SW 1271 (cell line): ENCODE measurements at places on chromosomes 2 and 18.

DNA sequence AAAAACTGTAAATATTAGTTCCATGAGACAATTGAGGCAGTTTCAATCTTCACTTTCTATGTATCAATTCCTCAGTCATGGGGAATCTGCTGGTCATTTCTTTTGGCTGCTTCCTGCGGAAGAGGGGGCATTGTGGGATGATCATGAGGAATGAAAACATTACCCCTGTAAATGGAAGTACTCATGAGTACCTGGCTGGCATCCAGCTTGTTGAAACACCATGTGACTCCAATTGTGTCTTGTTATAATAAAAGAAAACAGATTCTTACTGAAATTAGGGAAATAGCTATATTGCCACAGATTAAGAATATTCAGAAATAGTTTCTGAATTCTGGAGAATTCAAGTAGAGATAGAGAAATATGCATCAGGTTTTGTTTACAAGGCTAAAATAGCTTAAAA, 41.6 kb upstream of the GPR39 start:
- DNase-seq: no peak

DNA sequence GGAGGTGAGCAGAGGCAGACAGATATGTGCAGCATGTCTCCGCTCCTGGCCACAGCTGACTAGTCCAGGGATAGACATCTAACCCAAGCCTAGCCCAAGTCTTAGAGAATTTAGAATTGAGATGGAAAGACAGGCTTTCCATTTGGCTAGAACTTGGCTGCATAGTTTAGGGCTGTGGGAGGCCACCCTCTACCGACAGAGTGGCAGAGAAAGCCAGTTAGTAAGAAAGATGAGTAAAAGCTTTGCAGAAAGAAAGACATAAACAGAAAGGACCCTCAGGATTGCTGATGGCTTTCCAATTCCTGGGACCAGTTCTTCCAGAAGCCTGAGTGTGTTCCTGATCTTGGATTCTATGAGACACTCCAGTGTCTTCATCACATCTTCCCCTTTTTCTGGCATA, 62.1 kb downstream of the DYM start:
- DNase-seq: no peak

- DNase-seq: no peak
Measured at GRCh38 chr2:85718885-85719492, 24.8 kb downstream of the GNLY start.

DNA sequence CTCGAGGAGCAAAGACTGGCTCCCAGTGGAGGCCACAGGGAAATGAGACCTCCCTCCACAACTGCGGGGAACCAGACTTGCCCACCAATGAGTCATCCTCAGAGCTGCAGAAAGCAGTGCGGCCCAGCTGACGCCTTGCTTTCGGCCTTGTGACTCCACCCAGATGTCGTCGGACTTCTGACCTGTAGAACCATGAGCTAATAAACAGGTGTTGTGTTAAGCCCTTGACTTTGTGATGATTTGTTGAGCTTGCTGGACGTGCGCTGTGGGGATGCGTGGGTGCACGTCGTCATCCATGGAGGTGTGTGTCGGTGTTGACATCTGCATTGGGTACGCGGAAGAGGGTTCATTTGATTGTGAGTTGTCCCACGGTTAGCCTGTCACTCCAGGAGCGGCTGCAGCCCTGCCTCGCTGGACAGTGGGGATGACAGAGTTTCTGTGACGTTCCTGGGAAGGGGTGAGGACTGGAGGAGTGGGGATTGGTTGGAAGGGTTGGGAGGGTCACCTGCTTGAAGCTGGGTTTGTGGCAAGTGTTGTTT, 154.1 kb downstream of the SH3BP4 start:
- DNase-seq: no peak

DNA sequence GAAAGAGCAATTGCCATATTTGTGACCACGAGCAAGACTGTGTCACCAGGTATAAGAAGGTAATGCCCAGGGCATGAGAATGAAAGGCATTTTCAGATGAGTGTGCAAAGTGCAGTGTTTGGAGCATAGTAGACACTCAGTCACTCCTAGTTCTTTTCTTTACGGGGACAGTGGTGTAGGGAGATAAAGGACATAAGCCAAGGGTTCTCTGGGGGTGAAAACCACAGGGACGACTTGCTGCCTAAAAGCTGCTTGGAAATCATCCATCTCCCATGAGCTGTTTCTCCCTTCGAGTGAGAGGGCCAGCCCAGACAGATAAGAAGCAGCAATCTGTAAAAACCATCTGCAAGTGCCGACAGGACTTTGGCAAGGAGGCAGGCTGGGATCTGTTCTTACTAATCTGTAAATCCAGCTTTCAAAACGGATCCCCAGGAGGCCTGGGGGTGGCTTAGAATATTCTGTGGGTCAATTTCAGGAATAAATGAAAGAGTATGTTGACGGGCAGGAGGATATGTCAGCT, 221.6 kb downstream of the LPIN1 start:
- no peak for DNase-seq

GRCh38 chr18:44089732-44090131, 591.0 kb upstream of the SETBP1 start:
- no peak for DNase-seq

GRCh38 chr2:49567021-49567420, 412.7 kb upstream of the FSHR start:
- no peak for DNase-seq

- no peak for DNase-seq
Measured at GRCh38 chr2:158810731-158811460, 15.8 kb downstream of the DAPL1 start.

GRCh38 chr18:22632191-22632590, 214.5 kb upstream of the CTAGE1 start:
- DNase-seq: no peak

GRCh38 chr2:105470979-105471378, 72.1 kb upstream of the FHL2 start:
- DNase-seq: no peak

GRCh38 chr18:9673296-9674251, 34.5 kb upstream of the RAB31 start:
- DNase-seq: peak; percentile 46

DNA sequence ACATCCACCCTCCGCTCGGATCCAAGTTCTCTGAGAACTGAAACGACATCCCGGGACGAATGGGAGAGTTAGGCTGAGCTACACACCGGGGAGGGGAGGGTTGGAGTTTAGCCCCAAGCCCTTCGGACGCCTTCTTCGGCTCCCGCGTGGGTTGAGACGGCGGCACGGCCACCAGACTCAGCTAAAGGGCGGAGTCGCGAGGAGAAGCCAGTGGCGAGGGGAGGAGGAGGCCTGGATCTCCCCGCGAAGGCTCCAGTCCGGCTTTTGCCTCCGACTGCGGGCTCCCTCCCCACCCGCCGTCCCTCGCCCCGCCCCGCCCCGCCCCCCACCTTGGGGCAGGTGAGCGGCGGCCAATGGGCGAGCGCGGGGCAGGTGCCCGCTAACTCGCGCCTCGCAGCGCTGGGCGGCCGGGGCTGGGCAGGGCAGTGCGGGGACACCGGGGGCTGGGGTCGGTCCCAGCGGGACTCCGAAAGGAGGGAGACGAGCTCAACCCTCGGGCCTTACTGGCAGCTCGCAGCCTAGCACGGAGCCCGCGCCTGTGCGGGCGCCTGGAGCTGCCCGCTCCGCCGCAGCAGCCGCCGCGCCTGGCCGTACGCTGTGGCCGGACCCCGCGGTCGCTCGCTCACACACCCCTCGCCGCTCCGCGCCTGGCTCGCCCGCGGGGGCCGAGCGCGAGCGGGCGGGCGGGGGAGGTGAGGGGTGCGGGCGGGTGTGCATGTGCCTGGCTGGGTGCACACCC, at the start of gene EMX1:
Gene EMX1, plus strand, starts transcription at position 382 of the 739 bp plus-strand sequence. Its CDS starts 334 bp downstream, at position 716.
- DNase-seq: peak; percentile 39

DNA sequence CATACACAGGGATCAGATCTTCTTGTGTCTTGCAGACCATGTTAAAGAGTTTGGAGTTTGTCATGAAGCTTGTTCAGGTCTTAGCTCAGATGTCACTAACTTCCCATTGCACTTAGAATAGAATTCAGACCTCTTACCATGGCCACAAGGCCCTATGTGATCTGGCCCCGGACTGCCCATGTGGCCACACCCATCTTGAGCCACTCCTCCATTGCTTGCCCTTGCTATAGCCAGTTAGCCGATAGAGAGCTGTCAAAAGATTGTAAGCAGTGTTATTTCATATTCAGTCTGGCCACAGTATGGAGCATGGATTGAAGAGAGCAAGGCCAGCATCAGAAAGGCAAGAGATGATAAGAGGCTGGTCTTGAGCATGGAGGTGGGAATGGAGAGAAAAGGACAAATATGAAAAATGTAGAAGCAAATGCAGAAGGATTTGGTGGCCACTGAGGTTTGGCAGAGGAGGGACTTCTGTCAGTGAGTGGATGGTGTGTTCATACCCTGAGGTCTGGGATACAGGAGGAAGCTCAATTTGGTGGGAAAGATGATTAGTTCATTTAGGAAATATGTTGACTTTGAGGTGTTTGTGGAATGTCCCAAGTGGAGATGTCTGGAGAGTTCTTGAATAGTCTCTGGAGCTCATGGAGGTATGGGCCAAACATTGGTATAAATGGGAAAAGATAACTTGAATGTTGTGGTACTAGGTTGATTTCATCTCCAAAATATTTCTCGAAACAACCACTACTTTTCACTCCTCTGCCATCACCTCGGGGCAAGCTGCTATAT, 10.6 kb downstream of the DGUOK start:
- no peak for DNase-seq

DNA sequence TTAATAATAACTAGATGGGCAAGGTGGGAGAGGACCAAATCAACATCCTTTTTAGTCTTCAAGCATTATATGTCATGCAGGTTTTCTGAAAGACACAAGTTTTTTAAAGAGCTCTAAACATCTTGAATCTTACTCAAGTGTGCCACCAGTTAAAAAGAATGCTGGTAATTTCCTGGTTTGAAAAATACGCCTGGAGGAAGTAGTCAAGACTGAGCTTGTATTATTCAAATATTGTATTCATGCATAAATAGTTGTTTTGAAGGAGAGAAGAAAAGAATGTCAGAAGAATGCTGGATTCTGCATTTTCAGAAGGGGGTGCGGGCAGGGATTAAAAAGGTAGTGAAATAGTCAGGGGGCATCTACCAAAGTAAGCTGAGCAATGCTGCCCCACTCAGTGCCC, 90.7 kb downstream of the WDPCP start:
- no peak for DNase-seq

DNA sequence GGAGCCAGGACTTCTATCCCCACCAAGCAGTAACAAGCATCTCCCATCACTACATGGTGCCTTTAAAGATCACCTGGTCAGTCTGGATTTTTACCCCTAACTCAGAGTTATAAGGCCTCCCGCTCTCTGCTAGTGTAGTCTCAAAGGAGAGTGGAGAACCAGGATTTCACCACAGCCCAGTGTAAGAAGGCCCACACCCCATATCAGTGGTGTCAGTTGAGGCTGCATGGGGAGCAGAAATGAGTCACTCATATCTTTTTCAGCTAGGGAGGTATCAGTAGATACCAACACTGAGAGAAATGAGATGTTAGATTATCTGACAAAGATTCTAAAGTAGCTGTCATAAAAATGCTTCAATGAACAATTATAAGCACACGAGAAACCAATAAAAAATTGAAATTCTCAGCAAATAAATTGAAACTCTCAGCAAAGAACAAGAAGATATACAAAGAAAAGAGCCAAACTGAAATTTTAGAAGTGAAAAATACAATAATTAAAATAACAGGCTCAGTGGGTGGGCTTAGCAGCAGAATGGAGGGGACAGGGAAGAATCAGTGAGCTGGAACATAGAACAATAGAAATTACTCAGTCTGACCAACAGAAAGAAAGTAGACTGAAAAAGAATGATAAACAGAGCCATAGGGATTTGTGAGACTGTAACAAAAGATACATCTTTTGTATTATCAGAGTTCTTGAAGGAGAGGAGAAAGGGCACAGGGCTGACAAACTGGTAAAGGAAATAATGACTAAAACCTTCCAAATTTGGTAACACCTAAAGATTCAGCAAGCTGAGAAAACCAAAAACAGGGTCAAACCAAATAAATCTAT, 257.7 kb downstream of the ANAPC1 start:
- no peak for DNase-seq

DNA sequence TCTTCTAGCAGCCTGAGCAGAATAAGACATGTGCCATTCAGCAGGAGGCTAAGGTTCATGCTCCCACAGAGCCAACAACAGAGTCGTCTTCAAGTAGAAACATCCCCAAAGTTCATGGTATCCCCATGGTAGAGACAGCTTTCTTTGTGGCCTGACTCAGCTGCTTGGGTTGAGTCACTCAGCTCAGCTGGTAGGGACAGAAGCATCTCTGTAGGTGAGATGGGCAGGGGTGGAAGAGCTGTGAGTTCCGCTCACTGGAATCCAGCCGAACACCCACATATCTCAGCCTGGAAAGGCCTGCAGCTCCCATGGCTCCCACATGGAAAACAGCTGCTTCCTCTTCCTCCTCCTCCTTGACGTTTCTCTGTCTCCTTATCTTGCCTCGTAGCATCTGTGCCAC, 792.7 kb downstream of the RNF144A start:
- no peak for DNase-seq

DNA sequence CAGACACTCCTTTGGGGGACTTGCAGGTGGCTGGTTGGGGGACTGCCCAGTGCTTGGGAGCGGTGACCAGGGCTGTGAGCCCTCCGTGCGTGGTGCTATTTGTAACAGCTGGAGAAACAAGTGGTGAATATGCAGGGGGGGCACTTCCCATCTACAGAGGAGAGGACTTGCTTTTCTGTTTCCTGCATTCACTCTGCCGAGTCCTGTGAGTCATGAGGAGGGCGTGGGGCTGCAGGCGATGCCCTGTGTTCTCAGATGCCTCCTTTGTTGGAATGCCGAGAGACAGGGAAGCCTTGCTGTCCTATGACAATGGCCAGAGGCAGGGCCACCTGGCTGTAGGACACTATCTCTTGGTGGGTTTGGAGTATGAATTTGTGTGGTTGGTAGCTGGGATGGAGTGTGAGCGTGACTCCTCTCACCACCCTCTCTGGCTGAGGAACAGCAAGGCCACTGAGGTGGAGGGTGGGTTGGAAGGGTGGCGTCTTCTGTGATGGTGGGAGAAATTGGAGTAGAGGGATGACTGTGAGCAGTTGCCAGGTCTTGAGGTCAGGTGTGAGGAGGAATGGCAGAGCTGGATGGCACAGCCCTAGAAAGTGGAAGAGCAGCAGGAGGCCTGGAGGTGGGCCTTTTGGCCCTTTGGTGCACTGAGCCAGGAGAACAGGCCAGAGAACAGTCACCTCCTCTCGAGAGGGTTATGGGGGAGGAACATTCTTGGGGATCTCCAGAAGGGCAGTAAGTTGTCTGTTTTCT, 24.3 kb downstream of the FHOD3 start:
- DNase-seq: no peak

GRCh38 chr2:234135750-234136221, 85.3 kb downstream of the SPP2 start:
- DNase-seq: peak; percentile 51

GRCh38 chr2:217902379-217903141, 100.2 kb downstream of the TNS1 start:
- DNase-seq: no peak
